ENCODE measurements at places on chromosomes 16 and 17.

GRCh38 chr16:15948532-15949209 lies 745 bp upstream of the ABCC1 start:
- ATAC-seq: no peak

DNA sequence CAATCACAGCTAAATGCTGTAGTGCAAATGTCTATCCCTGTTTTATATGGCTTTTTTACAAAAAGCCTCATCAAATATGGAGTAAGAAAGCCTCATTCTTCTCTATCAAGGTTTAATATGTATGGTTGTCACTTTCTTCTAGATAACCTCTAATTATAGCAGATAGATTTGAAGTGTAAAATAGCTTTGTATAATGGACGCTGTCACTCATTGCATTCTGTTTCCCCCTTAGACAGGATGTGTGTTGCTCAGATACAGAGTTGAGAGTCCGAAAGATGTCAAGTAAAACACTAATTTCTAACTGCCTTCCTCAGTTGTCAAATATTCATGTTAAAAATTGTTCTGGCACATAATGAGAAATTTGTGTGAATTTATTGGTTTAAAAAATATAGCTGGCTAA lies 88.0 kb downstream of the NLK start:
- no peak for ATAC-seq

DNA sequence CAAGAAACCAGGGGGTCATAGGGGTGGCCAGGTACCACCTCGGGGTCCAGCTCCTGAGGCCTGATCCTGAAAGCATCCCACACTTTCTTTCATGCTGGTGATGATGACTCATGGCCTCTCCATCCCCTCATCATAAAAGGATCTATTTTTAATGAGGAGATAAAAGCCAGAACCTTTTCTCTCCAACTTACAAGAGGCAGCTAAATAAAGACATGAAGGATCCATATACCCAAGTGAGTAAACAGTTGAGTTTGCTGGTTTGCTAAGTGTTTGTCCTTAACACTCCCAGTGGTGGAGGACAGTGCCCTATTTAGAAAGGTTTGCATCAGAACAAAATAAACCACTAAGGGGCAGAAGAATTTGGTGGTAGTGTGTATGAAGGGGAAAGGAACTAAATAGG lies 383.8 kb downstream of the GRIN2A start:
- ATAC-seq: no peak

DNA sequence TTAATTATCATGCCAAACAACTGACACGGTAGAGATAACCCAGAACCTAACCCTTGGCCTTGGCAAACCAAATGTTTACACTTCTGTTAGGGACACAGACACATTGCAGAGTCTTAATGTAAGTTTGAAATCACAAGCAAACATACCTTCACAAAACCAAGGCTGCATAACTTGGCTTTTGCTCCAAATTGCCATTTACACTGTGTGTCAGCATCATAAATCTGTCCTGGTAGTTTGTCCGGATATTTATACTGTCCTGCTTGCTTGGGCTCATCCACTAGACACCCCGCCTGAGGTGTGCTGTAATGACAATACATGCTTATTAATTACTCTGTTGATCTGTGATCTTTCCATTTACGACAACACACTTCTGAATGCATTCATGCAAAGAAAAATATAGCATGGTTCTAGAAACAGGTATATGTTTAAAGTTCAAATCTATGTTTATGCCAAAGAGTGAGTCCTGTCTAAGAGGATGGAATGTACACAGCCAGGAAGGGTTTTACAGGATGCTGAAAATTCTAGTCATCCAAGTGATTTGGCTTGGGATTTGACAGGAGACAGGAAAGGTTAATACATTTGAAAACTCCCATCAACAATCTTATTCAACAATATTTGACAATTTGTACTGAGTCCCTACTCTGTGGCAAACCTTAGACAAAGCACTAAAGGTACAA lies 81.1 kb downstream of the ADAMTS18 start:
- ATAC-seq: no peak

DNA sequence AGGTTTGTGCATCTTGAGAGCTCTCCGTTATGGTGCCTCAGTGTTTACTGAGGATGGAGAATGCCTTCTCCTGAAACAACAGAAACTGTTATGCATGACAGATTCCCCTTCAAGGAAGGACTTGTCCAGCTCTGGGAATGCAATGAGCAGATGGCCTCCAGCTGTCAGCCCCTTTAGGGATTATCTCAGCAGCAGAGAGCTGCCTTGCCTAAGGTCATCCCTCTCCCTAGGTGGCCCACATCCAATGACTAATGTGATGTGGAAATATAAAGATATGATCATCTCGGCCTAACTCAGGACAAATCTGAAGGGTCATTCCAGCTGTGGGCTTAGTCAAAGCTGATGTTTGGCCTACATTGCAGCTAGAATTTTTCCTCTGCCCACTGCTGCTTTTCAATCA lies 214.3 kb upstream of the N4BP1 start:
- no peak for ATAC-seq

DNA sequence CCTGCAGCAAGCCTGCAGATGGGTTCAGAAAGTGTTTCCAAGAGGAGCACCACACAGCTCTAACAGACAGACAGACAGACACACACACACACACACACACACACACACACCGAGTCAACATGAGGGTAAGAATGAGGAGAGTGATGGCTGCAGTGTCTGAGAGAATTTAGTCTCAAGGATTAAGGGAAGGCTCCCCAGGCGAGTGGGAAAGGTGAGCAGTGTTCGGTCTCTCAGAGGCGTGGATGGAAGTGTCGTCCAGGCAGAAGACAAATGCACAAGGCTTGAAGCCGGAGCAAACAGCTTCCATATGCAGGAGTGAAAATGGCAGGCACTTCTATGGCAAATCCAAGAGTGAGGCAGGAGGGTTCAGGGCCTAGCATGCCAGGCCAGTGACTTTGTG lies 770.1 kb downstream of the KCNJ18 start:
- ATAC-seq: no peak

DNA sequence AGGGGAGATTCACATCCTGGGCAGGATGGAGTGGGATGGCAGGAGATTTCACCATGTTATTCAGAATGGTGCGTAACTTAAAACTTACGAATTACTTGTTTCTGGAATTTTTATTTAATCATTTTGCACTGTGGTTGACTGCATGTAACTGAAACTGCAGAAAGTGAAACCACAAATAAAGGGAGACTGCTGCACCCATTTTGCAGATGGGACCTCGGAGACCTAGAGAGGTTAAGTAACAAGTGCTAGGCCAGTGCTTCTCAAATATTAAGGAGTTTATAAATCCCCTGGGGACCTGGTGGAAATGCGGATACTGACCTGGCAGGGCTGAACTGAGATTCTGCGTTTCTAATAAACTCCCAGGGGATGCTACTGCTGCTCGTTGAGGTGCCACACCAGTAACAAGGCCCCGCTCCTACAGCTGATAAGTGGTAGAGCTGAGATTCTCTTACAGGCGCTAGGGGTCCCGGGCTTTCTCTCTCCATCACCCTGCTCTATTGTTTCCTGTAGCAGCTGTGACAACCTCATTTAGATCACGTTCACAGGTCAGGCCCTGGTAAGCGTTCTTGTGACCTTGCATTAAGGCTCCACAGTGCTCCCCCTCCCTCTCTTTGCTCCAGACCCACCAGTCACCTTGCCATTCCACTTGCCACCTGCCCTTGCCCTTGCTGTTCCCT lies 167.1 kb upstream of the CDH13 start:
- no peak for ATAC-seq

DNA sequence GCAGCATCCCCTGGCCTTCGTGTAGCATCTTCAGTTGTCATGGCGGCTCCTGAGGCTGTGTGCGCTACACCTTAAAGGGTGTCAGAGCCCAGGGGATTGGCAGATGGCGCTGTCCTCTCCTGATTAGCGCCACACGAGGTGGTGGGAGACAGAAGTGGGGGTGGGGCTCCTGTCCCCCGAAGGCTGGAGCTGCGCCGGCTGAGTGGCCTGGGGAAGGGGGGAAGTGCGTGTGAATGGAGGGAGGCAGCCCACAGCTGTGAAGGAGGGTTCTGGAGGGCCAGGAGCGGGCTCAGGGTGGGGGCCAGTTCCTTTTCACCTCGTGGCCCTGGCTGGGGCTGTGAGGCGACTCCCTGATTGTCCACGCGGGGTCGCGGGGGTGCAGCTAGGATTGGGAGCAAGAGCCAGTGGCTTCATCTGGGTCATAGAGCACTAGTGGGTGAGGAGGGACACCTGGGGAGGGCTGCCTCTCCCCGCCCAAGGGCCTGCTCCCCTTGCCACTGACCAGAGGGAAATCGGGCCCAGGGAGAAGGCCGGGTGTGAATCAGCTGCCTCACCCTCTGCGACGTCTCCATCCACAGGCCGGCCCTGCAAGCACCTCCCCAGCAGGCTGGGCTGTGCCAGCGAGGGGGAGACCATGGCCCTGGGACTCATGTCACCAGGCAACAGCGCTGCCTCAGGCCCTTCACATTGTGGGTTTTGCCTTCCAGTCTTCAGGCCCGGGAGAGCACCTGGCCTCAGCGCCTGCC lies 14.1 kb downstream of the BAHCC1 start:
- peak; percentile 44 for ATAC-seq

GRCh38 chr17:80029258-80029974 lies 6.3 kb downstream of the TBC1D16 start:
- ATAC-seq: no peak

- ATAC-seq: peak; percentile 71
These were observed 33.2 kb upstream of the USP7 start for GRCh38 chr16:8996891-8997290.

GRCh38 chr16:57889960-57890751 lies 80.8 kb downstream of the CNGB1 start:
- ATAC-seq: no peak

DNA sequence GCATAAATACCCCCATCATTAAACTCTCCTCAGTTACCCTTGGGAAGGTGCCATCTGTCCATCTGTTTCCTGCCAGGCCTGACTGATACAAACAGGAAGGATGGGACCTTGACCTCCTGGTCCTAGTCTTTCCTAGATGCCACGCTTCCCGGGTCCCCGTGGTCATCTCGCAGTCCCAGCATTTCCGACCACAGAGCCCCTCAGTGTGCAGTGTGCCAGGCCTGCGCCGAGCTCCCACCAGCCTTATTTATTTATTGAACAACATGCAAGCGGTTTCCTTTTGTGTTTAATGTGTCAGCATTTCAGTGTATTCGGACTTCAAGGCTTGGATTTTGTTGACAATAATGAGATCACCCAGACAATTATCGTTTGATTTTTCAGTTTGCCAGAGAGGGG lies 45.6 kb upstream of the NKD1 start:
- no peak for ATAC-seq

DNA sequence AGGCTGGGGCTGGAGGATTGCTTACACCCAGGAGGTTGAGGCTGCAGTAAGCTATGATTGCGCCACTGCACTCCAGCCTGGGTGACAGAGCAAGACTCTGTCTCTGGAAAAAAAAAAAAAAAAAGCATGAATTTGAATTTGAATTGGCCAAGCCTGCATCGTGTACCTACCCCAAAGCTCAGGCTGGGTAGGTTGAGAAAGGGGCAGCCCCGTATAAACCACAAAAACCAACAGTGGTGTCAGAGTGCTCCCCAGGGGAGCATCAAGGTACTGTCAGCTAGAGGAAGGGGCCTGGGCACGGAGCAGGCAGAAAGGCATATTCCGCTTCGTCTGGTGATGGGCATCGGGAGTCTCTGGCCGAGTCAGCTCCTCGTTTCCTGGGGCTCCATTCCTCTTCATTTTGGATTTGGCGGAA lies 40.9 kb downstream of the RAP1GAP2 start:
- no peak for ATAC-seq

DNA sequence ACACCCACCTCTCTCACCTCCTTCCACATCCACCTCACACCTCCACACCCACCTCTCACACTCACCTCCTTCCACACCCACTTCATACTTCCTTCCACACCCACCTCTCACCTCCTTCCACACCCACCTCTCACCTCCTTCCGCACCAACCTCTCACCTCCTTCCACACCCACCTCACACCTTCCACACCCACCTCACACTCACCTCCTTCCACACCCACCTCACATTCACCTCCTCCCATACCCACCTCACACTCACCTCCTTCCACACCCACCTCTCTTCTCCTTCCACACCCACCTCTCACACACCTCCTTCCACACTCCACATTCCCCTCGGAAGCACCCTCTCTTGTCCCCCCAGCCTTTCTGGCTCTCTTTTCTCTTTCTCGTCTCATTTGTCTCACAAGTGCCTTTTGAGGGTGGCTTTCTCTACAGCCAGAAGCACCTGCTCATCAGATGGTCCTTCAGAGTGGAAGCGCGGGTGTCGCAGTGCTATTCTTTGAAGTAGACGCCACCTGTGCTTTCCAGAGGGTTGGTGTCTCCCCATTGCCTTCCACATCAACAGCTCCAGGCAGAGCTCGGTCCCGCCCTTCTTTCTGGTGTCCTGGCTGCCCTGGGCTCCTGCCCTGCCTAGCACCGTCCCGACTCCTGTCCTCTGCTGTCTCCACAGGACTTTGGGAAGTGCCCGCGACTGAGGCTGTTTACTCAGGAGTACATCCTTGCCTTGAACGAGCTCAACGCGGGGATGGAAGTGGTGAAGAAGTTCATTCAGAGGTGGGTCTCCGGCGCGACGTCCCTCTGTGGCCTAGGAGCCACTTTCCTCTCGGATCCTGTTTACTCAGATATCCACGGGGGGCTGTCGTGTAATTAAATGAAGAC lies 109.4 kb upstream of the PLCG2 start:
- no peak for ATAC-seq

DNA sequence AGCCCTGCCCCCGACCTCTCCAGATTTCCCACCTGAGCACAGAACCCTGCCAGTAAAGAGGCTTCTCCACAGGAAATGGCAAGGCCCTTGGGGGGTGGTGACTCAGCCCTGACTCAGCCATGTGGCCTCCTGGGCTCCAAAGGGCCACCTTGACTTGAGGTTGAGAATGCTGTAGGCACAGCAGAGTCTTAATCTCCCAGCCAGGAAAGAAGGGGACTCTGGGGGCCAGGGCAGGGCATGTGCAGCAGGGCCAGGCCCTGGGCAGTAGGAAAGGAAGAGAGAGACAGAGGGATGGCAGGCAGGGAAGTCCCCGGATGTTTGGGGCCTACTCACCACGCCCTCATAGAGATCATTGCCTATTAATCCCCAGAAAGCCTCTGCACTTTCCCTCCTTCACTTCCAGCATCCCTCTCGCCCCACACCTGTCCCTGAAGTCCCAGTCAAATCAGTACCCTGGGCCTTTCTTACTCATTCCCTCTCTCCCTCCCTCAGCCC lies 4.8 kb upstream of the ITGA3 start:
- ATAC-seq: no peak

DNA sequence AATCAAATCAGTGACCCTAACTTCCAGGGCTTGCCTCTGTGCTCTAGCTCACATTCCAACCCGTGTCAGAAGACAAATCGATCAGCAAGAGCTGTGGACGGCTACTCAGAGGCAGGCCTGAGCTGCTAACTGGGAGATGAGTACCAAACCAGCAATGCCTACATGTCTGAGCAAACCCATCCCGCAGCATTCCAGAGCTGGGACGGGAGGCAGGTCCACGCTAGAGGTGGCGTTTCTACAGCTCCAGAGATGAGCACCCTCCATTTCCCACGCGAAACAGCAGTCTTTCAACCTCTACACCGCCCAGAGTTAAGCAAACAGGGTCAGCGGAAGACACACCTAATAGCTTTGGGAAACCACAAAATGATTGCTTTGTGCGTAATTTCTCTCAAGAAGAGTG lies 6.5 kb downstream of the NXN start:
- no peak for ATAC-seq

GRCh38 chr17:70100983-70101382 lies 26.0 kb downstream of the KCNJ16 start:
- ATAC-seq: no peak
